ENCODE measurements at places on chromosomes 1 and 21. TPM values are rescaled to one million over a fixed set of nuclear protein-coding genes. Genes with fewer than 3 reads are reported as not detected.

Gene RPTN
- polyA plus RNA-seq = not detected

Gene KHDC4
- 38.9 TPM for polyA plus RNA-seq

Gene GRHL3
- not detected for polyA plus RNA-seq

Gene NUDT4B
- polyA plus RNA-seq = 2.2 TPM

Gene SOD1
- 127 TPM for polyA plus RNA-seq

GRCh38 chr1:231612393-231613089 lies 14.0 kb upstream of the DISC1 start:
- DNase-seq = no peak

DNA sequence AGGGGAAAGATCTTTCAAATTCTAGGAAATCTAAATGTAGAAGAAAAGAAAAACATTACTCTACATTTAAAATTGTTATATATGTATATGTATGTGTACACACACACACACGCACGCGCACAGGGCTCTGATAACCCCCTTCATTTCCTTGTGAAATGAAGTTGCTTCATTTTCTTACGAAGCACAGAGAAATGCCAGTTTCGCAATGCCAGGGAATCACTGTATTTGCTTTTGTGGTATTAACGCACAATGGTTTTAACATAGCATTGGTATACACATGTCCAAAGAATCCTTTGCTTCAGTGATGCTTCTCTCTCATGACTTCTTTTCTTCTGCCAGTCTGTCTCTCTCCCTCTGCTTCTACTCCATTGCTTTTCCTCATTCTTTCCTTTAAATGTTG lies 8.4 kb upstream of the DDAH1 start:
- DNase-seq = no peak

DNA sequence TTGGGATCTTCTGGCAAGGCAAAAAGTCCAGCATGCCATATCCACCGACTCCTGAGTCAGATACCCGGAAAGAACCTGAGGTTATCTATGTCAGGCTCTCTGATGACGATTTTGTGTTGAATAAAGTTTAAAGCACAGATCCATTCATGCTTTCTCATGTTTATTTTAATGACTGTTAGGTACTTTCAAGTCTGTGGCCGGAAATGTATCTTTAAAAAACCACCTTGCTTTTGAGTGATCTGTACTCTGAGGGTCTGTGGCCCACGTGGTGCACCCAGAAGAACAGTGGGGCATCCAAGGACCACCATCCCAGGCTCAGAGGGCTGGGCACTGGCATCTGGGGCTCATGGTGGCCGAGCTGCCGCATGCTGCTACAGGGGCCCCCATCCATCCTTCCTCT lies 30.1 kb upstream of the VASH2 start:
- DNase-seq = no peak

- DNase-seq = no peak
Observed at GRCh38 chr1:20370698-20371097, 80.0 kb downstream of the VWA5B1 start.

- no peak for DNase-seq
Observed at GRCh38 chr1:22122273-22123070, 20.4 kb downstream of the WNT4 start.

GRCh38 chr1:240100371-240100934 lies 8.8 kb downstream of the FMN2 start:
- DNase-seq = no peak

DNA sequence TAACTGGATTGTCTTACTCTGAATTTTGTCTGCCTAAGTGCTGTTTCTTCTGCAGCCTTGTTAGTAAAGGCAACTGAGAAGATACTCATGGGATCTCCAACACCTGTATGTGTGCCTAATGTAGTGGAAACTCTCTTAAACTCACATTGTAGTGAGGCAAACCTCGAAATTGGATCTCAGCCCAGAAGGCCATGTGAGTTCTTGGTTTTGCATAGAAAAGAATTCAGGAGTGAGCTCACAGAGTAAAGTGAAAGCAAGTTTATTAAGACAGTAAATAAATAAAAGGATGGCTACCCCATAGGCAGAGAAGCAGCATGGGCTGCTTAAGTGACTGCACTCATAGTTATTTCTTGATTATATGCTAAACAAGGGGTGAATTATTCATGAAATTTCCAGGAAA lies 1344.7 kb downstream of the NCAM2 start:
- DNase-seq = peak; percentile 57

DNA sequence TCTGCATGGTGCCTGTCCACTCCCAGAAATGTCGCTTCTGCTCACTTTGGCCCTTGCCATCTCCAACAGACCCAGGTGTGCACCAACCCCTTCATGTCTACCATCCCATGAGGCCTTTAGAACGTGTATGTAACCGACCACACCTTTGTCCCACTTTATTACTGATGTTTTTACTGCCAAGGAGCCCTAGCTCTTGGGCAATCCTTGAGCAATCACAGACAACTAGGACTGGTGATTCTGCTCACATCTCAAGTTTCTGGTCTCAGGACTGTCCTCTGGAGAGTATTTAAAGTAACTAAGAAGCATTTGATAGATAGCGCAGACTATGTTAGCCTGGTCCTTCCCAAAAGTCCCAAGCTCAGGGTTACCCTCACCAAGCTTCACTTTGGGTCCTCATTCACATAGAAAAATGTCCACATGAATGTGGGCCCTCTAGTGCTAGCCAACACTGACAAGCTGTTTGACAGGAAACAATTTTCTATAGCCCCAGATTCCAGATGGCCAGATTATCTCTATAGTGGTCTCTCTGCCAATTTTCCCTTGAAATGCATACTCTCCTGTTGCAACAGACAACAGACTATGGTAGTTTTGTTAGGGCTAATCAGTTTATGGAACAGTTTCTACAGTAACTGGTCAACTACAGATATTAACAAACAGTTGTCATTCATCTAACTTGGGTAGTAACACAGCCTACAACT lies 6.9 kb upstream of the TMEM81 start:
- DNase-seq = no peak

DNA sequence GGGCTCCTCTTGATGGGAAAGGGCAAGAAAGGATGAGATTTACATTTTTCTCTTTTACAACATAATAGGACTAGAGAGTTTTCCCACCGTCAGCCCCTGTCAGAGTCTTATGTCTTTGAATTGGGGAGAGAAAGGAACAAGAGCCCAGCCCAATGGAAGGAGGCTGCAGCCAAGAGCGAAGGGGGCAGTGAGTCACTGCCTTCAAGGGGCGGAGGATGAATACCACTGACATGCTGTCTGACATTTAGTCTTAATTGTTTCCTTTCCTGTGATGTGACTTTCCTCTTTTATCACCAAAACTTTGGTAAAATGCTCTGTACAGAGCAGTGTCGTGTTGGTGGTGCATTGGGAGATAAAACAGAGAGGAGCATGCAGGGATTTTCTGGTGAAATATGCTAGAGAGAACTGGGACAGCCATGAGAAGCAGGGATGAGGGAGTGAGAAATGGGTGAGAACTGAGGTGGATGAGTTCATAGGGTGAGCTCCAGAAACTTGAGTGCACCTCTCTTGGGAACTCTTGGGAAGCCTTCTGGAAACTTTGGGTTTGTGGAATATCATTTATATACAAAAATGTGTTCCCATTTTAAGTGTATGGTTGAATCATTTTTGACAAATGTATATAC lies 179.9 kb upstream of the FGGY start:
- DNase-seq = no peak

DNA sequence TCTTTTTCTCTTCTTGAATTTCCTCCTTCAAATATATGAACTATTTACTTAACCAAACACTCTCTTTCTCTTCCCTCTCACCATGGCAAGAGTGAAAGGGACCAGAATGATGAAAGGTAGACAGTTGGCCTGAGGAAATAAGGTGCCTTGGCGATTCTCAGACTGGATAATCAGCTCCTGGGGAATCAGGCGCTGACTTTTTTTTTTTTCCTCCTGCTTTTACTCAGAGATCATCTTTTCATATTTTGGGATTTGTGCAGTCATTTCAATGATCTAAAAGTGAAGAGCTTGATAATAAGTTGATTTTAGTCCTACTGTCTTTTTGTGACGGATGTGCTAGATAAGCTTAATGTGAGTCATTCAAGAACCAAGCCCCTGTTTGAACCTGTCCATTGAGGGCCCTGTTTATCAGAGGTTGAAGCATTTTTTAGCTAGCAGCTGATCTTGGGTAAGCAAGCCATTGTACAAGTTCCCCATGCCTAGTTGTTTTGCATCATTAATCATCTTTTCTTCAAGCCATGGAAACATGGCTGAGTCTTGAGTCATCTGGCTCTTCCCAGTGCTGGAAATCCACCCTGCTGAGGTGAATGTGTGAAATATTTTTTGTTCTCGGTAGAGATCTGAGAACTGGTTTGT lies 40.8 kb downstream of the ITSN1 start:
- no peak for DNase-seq

DNA sequence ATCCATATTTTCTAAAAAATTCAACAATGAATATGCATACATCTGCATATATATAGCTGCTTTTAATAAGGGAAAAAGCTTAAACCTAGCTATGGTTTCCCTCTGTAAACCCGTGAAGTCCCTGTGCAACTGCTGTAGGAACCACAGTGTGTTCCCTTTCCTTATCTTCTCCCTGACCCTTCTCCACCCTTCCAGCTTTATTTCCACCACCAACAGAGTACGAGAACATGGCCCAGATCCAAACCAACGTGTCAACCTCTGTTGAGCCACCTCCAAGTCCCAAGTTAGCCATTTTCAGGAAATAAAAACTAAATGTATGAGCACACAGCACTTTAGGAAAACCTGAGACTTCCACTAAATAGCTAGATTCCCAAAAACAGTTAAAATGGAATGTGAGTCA lies 20.3 kb downstream of the SUSD4 start:
- DNase-seq = no peak

DNA sequence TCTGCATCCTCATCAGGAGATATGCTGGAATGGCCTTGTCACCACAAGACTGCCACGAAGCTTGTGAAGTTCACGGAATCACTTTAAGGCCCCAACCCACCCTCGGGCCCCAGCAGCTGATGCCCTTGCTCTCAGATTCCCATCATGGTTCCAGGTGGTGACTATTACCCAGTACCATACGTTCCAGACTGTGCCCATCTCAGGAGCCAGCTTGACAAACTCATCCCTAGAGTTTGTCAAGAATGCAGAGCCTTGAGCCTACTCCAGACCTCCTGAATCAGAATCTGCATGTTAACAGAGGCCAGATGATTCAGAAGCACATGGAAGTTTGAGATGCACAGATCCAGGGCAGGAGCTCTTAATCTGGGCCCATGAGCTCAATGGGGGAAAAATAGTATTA lies 53.9 kb upstream of the RBM15 start:
- no peak for DNase-seq

Data from muscle of back (tissue), 13 donors.